ENCODE measurements at places on chromosomes 4 and X.

DNA sequence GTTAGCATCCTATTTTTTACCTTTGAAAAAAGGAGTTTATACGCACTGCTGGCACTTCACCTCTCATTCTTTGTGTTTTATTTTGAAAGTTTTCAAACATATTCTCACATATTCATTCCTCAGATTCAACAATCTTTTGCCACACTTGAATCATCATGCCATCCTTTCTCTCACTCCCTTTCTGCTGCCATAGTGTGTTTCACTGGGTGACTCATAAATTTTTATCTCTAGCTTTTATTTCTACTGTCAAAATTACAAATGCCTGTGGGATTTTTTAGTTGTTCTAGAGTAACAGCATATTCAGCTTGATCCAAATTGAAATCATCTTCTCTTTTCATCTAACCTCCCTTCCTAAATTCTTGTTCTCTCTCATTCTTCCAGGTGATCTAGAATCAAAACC, 28.0 kb downstream of the MFSD8 start:
- no peak for DNase-seq

DNA sequence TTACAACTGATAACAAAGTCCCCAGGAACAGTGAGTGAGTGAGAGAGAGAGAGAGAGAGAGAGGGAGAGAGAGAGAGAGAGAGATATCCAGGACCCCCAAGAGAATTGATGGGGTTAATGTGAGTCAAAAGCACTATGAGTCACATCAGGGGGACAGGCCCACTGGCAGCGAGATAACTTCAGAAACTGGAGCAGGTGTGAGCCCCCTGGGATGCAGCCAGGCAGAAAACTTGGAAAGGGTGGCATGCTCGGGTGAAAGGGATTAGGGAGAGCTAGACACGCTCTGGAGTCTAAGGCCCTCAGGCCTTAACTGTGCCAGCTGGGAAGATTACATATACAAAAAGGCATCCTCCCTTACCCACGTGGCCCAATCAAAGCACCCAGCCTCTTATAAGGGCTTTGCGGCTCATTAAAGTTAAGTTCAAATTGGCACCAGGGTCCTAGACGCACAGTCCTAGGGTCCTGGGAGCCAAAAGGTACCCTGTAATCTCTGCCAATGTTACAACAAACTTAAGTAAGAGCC, 841 bp downstream of the ACOT9 start:
- peak; percentile 2 for DNase-seq

DNA sequence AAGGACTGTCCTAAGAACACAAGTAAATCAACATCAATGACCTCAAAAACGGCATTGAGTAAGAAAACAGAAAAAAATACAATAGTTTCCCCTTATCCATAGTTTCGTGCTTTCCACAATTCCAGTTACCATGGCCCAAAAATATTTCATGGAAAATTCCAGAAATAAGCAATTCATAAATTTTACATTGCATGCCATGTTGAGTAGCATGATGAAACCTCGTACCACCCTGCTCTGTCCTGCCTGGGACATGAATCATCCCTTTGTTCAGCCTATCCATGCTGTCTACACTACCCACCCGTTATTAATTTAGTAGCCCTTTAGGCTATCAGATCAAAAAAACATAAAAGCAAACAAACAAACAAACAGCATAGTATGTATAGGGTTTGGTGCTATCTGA, 51.1 kb downstream of the KLF3 start:
- no peak for DNase-seq

DNA sequence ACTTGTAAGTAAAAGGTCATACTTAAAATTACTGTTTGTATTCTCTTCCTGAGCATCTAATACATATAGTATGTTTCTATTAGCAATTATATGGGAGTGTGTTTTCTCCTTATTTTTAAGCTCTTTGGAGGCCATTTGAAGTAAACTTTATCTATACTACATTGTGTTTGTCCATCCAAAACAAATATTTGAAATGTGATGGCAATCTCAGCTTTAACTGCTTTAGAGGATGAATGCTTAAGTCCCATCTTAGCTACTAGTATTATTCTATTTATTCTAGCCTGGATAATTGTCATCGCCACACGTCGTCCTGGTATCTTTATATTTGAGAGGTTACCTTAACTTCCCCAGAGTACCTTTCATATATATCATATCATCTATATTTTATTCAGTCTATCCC, 335.8 kb downstream of the NAF1 start:
- no peak for DNase-seq
